ENCODE measurements at places on chromosomes 7 and 10.
A peak's percentile ranks its signal among the peaks of the same experiment; 100 is the strongest.

- no peak for DNase-seq
Measured at GRCh38 chr7:121088870-121089269, 100.4 kb downstream of the CPED1 start.

DNA sequence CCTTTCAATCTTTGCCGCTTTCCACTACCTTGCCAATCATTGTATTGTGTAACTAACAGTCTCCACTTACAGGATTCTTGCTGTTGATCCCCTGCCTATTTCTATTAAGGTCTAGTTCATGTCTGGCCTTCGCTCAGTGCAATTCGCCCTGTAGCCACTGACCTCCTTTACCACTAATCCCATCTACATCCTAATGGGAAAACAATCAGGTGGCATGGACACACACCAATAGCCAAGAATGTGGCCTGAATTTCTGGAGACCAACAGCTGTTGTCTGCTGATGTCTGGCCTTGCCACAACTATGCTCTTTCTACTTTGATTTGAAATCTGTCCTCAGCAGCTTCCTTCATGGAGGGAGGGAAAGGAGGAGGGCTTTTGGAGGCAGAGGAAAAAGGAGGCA is 546.2 kb downstream of the SORCS3 start:
- DNase-seq: no peak

- no peak for DNase-seq
Measured at GRCh38 chr10:15469111-15469510, 98.0 kb upstream of the FAM171A1 start.

DNA sequence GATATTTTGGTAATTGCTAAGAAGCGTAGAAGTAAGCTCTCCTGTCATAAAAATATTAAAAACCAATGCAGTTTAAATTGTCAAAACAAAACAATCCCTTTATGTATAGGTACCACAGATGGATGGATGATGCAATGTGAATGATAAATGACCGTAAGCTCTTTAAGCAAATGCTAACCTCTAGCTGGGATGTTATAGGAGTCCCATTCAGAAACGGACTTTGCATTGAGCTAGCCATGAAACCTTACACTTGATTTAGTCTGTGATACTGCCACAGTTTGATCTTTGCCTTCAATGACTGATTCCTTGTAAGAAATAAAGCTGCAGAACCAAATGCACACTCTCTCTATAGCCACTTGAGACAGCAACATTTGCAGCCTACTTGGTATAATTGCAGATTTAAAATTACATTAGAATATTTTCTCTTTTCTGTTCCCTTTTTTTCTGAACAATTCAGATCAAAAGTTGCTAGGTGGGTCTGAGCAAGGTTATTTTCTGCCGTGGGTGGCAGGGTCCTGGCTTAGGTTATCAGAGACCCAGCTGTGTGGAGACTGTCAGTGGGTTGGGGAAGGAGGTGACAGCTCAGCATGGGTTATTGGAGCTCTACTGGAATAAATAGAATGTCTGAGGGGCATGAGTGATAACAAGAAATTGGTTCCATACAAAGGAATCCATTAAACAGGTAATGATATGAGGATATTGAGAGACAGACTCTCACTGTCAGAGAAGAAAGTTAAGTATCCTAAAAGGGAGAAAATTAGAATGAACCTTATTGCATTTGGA is 258.8 kb upstream of the CDC14C start:
- DNase-seq: no peak

DNA sequence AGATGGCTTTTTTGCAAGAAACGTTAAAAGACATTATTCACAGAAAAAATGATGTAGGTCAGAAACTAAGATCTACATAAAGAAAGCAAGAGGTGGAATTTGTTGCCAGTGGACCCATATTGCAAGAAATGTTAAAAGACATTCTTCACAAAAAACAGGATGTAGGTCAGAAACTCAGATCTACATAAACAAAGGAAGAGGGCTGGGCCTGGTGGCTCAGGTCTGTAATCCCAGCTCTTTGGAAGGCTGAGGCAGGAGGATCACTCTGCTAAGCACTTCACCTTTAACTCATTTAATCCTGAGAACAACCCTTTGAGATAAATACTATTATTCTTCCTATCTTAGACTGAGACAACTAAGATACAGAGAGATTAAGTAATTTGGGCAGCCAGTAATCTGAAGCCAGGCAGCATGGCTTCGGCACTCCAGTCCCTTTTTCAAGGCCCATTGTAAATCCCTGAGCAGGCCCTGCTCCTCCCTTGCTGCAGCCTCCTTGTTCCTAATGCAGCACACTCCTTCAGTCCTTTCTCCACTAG is 11.6 kb downstream of the ZFAND4 start:
- no peak for DNase-seq

- no peak for DNase-seq
Measured at GRCh38 chr10:69804775-69805174, 3.1 kb downstream of the COL13A1 start.

DNA sequence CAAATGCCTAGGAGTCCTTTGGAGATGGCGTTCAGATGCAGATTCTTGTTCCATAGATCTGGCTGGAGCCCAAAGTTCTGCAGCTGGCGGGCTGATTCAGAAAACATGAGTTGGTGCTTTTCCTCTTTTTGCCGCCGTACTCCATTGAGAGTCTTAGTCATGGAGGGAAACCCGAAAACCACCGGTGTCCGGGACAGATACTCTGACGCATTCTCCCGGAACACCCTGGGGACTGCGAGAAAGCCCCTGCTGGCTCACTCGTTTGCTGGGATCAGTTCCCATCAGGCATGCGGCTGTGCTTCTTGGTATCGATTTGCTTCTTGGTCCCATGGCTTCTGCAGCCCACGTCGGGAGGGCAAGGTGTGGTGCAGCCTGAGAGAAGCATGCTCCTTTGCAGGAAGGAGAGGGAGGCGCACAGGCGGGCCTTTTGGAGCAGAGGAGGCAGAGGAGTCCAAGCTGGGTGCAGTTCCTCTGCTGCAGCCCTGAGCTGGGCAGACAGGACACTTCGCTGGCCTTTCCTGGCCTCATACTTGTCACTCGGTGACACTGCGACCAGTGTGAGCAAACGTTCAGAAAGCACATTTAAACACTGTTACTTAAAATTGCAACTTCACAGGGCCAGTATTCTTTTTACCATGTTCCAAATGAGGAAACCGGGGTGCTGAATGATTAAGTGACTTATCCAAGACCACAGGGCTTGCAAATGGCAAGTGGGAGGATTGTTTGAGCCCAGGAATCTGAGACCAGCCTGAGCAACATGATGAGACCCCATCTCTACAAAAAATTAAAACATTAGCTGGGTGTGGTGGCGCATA is 30.6 kb upstream of the PFKFB3 start:
- no peak for DNase-seq

DNA sequence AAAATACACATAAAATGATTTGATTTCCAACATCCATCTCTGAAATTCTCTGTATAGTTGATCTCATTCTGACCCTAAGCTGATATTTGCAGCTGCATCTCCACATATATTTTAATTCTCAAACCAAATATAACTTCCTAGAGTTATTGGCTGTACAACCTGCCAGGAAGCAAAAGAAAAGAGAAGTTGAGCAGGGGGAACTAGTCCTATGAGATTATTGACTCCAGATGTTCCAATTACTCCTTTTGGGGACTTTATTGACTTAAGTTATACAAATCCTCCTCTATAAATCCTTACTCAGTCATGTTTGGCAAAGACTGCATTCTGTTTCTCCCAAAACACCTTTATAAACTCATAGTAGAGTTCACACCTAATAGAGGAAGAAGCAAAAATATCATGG is 599.4 kb upstream of the ANKRD30A start:
- no peak for DNase-seq

DNA sequence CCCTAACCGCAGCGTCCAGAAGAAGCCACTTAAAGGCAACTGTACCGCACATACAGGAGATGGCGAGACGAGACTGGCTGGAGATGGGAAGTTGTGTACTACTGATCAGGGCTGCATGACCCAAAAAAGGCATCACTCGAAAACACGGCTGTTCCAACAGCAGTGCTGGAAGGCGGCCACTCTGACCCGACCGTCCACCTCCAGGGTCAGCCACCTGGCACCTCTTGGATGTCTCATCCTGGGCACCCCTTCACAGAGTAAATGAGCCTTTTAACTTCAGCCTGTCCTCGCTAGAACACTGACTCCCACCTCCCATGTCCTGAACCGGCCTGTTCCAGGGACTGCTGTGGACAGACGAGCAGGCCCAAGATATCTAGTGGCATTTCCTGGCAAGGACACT is 180.7 kb downstream of the DIP2C start:
- no peak for DNase-seq

DNA sequence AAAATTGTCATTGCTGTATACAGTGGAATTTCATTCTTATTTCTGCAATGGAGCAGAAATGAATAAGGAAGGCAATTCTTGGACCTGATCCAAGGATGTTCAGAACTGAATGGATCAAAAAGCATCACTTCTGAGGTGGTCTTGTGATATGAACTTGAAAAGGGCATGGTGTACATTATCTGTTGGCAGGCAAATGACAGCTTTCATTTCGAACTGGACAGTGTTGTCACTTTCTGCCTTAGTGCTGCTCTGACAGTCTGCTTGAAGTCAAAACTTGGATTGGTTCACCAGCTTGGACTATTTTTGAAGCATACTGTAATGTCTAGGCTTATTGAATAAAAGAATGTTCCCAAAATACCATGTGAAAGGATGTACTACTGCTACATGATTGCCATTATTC is 52.0 kb downstream of the VCL start:
- DNase-seq: no peak

DNA sequence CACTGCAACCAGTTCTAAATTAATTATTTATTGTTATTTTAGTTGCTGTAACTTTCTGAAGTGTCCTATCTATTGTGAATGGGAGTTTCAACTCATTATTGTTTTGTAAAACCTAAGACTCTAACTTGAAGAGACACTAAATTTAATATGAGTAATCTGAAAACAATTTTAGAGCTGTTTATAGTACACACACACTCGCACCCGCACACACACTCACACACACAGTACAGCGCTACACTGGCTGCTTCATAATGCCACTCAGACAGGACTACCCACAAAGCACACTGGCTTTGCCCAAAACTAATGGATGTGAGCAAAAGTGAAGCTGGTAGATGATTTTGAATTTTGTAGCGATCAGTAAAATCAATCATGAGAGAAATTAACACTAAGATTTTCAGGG is 238.9 kb upstream of the ETV1 start:
- DNase-seq: no peak

GRCh38 chr7:43302211-43302711 is 189.8 kb downstream of the HECW1 start:
- DNase-seq: no peak

DNA sequence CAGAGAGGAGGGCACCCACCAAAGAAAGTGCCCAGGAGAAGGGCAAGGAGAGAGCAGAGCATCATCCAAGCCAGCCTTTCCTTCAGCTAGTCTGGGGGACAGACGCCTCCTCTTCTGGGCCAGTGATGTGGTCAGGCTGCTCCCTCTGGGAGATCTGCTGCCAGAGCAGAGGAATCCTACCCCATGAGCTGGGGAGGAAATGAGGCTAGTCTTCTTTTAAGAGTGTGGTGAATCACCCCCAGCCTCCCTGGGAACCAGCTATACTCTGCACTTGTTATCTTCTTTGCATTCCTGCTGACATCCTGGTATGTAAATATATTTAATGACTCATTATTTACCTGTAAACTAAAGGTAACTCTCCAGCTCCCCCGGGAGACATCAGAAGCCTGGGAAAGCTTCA is 41.6 kb upstream of the EPHB6 start:
- no peak for DNase-seq

DNA sequence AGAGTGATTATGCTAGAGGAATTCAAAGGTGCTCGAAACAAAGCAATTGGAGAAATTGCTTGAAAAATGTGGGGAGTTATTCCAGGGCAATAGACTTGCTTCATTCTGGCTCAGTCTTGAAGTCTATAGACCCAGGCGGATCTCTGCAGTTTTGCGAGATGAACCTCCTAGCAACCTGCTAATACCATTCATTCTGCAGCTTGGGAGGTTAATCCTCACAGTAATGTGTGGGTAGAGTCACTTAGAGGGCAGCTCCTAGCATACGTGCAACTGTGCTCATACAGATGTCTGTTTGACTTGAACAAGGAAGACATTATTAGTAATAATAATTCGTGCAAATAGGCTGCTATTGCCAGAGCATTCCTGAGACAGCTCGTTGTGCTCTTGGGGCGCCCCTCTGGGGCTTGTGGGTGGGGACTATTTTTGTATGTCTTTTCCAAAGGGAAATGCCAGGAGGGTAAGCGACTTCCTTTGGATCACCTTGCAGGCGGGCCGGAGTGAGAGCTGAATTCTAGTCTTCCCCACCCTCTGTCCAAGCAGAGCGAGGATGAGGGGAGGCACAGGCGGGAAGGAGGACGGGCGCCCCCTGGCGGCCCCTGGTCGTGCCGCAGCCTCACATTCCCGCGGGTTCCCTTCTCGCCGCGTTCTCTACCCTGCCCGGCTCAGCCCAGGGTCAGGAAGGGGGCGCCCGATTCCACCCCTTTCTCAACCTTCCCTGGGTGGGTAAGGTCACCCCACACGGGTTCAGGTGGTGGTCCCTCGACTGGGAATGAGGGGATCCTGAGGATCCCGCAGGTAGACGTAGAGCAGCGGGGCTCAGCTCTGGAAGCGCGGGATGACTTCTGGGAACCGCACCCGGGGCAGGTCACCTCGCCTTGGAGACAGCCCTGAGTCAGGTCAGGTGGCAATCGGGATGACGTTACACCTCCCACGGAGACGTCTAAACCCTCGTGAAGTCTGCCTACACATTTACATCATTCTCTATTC is 241.5 kb downstream of the PHTF2 start:
- DNase-seq: peak; percentile 33

- DNase-seq: no peak
Measured at GRCh38 chr7:50727072-50727471, 55.6 kb downstream of the GRB10 start.

DNA sequence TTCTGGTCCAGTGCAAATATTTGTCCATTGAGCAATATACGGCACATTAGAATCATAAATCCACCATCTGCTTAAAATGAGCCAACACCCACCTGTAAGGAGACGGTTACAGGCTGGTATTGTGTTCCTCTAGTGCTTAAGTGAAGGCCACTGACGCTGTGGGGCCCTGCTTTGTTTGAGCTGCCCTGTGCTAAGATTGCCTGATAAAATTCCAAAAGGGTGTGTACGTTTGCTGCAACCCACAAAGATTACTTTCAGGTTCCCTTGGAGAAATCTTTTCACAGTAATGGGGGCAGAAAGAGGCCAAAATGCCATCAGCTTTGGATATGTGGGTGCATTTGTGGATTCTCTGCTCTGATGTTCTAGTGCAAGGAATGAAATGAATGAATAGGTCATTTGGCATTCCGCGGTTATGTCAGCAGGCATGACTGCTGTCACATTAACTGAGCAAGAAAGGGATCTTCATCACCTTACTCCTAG is 34.4 kb downstream of the AGR3 start:
- DNase-seq: no peak

DNA sequence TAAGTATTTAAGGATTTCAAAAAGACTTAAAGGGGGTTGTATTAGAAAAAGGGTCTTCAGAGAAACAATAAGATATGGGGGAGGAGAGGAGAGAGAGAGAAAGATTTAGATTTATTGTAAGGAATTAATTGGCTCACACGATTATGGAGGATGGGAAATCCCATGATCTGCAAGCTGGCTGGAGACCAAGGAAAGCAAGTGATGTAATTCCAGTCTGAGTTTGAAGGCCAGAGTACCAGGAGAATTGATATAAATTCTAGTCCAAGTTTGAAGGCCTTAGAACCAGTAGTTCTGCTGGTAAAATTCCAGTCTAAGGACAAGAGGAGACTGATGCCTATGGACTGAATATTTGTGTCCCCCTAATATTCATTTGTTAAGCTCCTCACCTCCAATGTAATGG is 20.6 kb upstream of the SLC13A1 start:
- no peak for DNase-seq

GRCh38 chr10:130380056-130380455 is 243.9 kb downstream of the GLRX3 start:
- no peak for DNase-seq

- DNase-seq: no peak
Measured at GRCh38 chr10:23614483-23614882, 175.6 kb downstream of the OTUD1 start.
